Stimulated activated CD8-positive, alpha-beta memory T cell treated with anti-CD3 and anti-CD28 coated beads, Interleukin-7, amount 100 ng/mL, for 4 hours (primary cell): ENCODE measurements at places on chromosomes 11 and 22.

DNA sequence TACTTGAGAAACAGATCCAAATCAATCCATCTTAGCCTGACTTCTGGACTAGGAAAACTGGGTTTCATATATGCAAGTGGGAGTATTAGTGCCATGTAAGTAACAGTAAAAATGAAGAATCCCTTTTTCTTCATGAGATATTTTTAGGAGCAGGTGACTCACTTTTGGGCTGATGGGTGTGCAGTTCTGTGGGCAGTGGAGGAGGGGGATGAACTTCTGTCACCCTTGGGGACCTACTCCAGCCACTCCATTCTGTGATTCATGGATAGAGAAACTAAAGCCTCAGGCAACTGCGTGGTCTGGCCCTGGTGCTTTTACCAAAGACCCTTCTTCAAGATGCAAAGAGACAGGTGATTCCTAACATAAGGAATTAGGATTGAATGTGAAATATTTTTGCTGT lies 208.6 kb upstream of the NARS2 start:
- no peak for DNase-seq

GRCh38 chr11:103257360-103257759 lies 148.1 kb downstream of the DYNC2H1 start:
- no peak for DNase-seq

- no peak for DNase-seq
These were observed 86.6 kb downstream of the CLPB start for GRCh38 chr11:72347691-72348090.

DNA sequence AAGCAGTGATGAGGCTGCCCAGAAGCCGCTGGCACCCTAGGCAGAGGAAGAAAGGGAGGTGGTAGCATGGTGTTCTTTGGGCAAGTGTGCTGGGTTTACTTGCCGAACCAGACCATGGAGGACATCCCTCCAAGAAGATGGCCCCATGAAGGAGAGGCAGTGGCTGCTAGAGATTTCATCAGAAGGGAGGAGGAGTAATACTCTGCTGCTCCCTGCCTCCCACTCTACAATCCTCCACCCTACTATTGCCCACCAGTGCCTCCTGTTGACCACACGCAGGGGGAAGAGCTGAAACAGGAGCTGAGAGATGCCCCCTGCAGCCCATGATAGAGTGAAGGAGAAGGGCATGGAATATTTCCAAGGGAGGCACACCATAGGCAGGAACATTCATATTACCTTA lies 51.0 kb upstream of the PRSS23 start:
- no peak for DNase-seq

- DNase-seq = no peak
These were observed 5.0 kb upstream of the PDE3B start for GRCh38 chr11:14638561-14638960.

- DNase-seq = no peak
These were observed 180.5 kb downstream of the SHANK2 start for GRCh38 chr11:71071736-71072509.

DNA sequence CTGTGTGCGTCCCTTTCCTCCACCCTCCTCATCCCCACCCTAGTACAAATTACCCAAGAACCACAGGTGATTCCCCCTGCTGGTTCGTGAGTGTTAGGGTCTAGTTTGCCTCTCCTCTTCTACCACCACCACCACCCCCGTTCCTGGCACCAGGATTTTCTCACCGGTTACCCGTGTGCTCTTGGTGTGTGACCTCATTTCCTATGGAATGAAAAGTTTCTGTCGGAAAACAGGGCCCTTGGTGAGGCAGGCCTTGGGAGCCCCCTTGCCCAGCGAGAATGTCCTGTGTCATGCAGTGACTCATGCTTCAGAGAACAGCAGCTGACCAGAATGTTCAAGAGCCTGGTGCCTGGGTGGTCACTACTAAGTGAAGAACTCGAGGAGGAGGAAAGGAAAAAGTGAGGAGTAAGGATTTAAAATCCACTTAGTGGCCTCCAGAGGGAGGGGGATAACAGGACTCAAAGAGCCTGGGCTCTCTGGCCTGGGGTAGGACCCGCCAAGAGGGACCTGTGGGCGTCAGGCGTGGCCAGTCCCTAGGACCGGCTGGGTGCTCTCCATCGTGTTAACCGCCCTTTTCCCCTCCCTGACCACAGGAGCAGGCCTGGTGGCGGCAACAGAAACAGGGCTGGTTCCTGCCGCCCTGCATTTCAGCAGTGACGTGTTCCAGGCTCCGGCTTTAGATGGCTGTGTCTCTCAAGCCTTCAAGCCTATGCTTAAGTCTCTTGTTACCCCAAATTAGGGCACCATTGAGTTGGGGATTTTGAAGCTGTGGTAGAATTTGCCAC lies 30.2 kb downstream of the C22orf31 start:
- no peak for DNase-seq

DNA sequence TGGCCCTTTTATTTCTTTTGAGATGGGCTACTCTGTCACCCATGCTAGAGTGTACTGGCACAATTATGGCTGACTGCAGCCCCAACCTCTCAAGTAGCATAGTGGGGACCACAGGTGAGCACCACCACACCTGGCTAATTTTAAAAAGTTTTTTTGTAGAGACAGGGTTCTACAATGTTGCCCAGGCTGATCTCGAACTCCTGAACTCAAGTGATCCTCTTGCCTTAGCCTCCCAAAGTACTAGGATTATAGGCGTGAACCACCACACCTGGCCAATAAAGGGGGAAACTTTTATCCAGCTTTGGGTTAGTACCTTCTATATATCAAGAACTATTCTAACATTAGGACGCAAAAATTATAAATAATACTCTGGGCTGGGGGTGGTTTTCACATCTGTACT lies 52.1 kb downstream of the MAPK1 start:
- DNase-seq = no peak

DNA sequence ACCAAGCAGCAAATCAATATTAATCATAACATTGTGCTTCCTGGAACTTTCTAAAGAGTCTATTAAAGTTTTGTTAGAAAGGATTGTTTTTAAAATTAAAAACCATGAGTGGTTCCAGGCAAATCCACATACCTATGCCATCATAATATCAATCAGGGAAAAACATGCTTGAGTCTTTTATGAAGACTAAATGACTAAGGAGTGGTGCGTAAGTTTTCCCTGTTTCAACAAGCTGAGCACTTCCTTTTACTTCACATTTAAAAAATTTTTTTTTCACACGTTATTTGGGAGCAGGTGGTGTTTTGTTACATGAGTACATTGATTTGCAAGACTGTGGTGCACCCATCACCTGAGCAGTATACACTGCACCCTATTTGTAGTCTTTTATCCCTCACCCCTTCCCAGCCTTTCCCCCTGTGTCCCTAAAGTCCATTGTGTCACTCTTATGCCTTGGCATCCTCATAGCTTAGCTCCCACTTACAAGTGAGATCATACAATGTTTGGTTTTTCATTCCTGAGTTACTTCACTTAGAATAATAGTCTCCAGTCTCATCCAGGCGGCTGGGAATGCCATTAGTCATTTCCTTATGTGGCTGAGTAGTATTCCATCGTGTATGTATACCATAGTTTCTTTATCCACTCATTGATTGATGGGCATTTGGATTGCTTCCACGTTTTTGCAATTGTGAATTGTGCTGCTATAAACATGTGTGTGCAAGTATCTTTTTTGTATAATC lies 1190.3 kb upstream of the RAG2 start:
- DNase-seq = no peak

DNA sequence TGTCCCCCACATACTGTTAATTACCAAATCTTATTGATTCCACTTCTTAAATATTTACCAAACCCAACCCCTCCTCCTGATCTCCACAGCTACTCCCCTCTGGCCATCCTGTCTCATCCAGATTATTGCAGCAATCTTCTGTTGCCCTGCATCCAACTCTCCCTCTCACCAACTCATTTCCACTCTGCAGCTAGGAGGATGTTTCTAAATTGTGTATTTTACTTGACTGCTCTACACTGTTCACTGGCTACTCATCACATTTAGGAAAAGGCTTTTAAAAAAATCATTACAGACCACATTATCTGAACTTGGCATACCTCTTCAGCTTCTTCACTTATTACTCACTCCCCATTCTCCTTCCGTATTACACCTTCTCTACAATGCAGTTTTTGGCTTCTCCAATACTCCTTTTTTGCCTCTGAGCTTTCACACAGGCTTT lies 117.9 kb downstream of the ATG16L2 start:
- no peak for DNase-seq

- DNase-seq = no peak
These were observed 758 bp downstream of the MCAM start for GRCh38 chr11:119316016-119316728.

DNA sequence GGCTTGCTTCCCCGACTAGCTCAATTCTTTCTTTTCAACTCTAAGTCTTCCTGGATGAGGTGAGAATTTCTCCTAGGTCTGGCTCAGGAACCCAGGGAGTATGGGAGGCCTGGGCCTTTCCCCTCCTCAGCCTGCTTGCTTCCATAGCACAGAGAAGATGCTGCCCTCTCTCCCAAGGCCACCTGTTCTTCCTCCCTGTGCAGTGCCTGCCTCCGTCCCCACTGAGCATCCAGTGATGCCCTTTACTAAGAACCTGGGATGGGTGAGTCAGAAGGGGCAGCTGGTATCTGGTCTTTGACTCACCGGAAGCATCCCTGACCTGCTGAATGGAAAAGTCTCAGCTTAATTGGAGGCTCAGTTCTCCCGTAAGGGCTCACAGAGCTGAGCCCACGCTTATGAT lies 607.9 kb downstream of the BUD13 start:
- no peak for DNase-seq
